ENCODE measurements at places on chromosomes 13 and 19.

GRCh38 chr19:48918801-48919247 is 14.7 kb upstream of the DHDH start:
- DNase-seq, result no peak

GRCh38 chr13:63435667-63436324 is 2020.1 kb upstream of the PCDH20 start:
- DNase-seq, result no peak

- peak; percentile 96 for DNase-seq
These were observed at the start of gene PTBP1 for GRCh38 chr19:796692-797527. Gene PTBP1, plus strand, starts transcription at chr19:797452. Its CDS starts 46 bp downstream, at chr19:797498.

GRCh38 chr19:6970443-6970842 is 50.8 kb downstream of the MBD3L2B start:
- no peak for DNase-seq

- no peak for DNase-seq
These were observed 6.6 kb upstream of the TFDP1 start for GRCh38 chr13:113577881-113578435.

DNA sequence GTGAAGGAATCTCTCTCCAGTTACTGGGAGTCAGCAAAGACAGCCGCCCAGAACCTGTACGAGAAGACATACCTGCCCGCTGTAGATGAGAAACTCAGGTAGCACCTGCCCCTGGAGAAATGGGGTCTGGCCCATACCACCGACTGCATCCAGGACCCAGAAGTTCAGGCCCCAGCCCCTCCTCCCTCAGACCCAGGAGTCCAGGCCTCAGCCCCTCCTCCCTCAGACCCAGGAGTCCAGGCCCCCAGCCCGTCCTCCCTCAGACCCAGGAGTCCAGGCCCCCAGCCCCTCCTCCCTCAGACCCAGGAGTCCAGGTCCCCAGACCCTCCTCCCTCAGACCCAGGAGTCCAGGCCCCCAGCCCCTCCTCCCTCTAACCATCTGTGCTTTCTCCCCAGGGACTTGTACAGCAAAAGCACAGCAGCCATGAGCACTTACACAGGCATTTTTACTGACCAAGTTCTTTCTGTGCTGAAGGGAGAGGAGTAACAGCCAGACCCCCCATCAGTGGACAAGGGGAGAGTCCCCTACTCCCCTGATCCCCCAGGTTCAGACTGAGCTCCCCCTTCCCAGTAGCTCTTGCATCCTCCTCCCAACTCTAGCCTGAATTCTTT is 3.0 kb downstream of the APOC2 start:
- DNase-seq, result no peak

GRCh38 chr19:40533508-40533907 is 43.2 kb upstream of the SHKBP1 start:
- no peak for DNase-seq

- no peak for DNase-seq
These were observed 1.2 kb downstream of the CIRBP start for GRCh38 chr19:1270213-1270853.

- DNase-seq, result no peak
These were observed 107.0 kb downstream of the ZNF536 start for GRCh38 chr19:30479231-30479630.

- DNase-seq, result no peak
These were observed 1729.5 kb upstream of the SPRY2 start for GRCh38 chr13:82070416-82070815.

DNA sequence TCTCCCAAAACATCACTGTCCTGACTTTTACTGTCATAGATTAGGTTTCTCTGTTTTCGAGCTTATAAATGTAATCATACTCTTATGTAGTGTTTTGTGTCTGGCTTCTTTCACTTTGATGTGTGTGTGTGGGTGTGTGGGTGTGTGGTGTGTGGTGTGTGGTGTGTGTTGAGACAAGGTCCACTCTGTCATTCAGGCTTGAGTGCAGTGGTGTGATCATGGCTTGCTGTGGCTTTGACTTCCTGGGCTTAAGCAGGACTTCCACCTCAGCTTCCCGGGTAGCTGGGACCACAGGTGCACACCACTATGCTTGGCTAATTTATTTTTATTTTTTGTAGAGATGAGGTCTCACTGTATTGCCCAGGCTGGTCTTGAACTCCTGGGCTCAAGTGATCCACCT is 59.6 kb downstream of the PDS5B start:
- no peak for DNase-seq

- DNase-seq, result no peak
These were observed 104.7 kb upstream of the TSC22D1 start for GRCh38 chr13:44680746-44681355.

GRCh38 chr19:20273376-20273775 is 106.4 kb downstream of the ZNF486 start:
- DNase-seq, result no peak

DNA sequence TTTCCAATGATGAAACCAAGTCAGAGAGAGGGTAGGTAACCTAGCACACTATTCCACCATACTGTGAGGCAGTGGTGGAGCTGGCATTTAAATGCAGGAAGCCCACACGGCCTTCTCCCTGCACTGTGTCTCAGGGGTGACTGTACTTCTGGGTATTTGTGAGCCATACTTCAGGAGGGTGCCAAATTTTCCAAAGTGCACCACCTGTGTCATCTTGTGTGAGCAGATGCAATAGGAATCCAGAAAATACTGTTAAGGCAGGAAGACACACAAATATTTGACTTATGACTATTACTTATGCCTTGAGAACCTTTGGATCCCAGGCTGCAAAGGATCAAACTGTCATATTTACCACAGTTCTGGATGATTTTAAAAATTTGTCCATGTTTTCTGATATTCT is 17.3 kb downstream of the ZNF229 start:
- no peak for DNase-seq

DNA sequence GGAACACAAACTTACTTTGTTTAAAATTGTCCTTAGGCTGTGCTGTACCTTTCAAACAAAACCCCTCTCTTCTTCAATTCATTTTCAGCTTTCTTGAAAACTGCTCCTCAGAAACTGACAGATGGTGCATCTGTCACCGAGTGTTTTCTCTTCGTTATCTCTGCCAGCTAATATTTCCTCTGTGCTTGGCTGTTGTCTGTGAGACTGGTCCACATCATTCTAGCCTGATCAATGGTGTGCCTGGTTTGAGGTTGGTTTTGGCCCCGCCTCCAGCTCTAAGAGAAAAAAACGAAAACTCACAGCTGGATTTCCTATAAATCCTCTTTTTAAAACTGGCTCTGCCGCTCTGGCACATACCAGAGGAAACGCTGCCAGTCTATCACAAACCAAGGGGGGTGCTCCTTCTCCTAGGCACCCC is 79.7 kb downstream of the STARD13 start:
- no peak for DNase-seq

- no peak for DNase-seq
These were observed 13.0 kb downstream of the OR7A5 start for GRCh38 chr19:14821937-14822336.

GRCh38 chr19:17554968-17555479 is 425 bp upstream of the COLGALT1 start:
- no peak for DNase-seq

- no peak for DNase-seq
These were observed 49.0 kb upstream of the OXGR1 start for GRCh38 chr13:97043302-97043701.

DNA sequence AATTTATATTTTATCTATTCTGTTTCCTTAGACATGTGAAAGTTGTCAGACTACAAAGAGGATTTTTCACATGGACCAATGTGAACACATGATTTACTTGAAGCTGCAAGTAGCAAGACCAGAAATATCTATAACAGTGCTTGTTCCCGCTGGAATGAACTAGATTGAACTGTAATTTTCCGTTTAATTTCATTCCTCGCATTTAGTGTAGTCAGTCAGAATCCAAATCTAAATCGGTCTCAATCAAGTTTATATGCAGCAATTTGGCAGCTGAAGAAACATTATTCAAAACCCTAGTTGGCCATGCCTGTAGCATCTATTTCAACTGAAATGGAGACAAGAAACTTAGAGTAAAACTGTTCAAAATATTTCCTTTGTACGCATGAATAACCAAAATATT is 570.7 kb upstream of the SLITRK5 start:
- no peak for DNase-seq

DNA sequence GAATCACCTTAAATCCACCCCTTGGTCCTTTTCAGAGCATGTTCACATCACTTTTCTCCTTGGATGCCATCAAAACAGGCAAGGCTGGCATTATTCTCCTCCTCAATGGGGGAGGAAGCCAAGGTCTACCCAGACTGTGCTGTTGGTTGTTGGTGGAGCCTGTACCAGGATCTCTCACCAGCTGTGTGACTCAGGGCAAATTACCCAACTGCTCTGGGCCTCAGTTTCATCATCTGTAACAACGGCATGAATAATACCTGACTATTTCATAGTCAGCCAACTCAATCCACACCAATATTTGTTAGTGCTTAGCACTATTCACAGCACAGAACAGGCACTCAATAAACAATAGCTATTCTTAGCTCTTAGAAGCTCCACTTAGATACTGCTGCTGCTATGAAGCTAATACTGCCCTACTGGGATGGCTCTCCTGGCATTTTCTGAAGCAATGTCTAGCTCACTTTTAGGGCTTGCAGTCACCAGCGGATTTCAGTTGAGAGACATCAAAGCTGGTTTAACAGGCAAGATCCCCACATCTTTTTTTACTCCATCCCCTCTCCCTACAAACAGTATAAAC is 116.9 kb downstream of the CCNA1 start:
- DNase-seq, result no peak

DNA sequence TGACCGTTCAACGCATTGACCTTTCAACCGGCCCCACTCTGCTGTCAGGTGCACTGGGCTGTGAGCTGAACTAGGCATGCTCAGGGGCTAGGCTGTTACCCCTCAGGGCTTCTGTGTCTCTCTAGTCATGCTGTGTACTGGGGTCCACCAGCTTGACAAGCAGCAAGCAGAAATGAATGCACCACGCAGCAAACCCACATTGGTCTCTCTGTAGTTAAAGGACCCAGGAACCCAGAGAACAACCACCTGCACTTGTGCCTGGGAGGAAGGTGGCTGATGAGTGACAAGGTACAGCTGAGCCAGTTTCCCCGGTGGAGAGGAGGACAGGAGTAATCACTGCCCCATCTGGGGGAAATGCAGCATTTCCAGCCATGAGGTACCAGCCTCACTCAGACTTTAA is 159.9 kb downstream of the USP12 start:
- no peak for DNase-seq

GRCh38 chr13:64482373-64482772 is 2747.8 kb downstream of the PCDH9 start:
- DNase-seq, result no peak

DNA sequence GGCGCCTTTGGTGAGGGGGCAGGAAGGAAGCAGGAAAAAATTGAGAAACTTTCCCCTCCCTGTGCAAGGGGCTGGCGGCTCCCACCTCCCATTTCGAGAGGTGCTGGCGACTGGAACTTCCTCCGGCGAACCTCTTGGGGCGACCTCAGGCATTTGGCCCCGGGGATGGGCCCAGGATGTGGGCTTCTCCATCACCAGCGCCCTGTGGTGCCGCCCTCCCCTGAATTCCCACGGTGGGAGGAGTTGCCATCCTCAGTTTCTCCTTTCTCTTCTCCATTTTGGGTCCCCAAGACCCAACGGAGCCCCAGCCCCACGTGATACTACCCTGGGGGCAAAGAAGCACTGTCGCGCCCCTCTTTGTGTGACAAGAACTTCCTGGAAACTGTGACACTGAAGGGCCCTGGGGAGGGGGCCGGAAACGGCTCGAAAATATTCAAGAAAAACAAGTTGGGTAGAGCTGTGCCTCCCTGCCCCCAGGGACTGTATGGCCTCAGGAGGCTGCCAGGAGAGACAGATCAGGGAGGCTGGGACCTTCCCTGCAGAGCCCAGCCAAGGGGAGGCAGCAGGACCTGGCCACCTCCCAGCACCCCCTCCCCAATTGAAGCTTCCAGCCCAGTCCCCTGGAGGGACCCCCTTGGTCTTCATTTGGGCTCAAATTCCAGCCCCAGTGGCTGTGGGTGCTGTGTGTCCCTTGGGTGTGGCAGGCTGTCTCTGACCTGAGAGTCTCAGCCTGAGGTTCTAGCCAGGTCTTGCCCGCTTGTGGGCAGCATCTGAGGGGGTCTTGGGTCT is 16.2 kb upstream of the AP1M2 start:
- peak; percentile 55 for DNase-seq

DNA sequence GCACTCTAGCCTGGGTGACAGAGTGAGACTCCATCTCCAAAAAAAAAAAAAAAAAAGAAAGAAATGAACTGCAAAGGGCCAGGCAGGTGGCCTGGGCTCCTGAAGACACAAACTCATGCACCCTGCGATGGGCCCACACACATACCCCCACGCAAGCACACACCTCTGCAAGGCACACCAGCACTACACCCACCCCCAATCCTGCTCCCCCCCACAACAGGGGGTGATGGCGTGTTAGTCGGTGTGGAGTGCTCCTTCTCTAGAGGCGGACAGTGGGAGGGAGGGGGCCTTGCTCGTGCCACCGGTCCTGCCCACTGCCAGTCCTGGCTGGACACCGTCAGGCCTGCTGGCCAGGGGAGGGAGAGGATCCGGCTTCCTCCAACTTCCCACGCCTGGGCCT is 1.6 kb upstream of the SLC8A2 start:
- no peak for DNase-seq

GRCh38 chr19:850221-850978 is 1.7 kb upstream of the ELANE start:
- DNase-seq, result no peak

- no peak for DNase-seq
These were observed 22.0 kb downstream of the MISP start for GRCh38 chr19:772730-773436.

DNA sequence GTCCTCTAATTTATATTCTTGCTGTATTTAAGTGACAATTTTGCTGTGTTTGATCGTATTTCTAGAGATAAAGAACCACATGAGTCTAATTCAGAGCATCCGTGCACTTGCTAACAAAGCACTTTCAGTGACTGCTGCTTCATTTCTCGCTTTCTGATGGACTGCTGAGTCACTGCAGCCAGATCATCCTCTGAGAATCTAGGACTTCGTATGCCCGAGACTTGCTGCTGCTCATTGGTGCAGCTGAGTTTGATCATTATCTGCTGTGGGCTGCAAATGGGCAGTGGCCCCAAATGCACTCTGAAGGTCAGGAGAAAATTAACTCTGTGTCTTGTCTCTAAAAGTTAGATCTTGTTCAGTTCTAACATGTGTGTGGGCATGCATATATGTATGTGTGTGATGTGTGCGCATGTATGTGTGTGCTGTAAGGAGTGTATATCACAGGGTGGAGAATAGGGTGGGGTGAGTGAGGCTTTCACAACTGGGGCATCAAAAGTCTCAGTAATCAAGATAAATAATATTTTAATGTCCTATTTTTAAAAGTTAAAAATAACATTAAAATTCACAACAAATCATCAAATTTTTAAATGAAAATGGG is 342.6 kb downstream of the MTUS2 start:
- DNase-seq, result no peak

- peak; percentile 34 for DNase-seq
These were observed 1.4 kb downstream of the PLPP2 start for GRCh38 chr19:289651-290371.

- DNase-seq, result no peak
These were observed 212.5 kb downstream of the POSTN start for GRCh38 chr13:37385956-37386670.

GRCh38 chr19:33464733-33465115 is 56.9 kb downstream of the PEPD start:
- DNase-seq, result no peak

All from T-helper 9 cell (primary cell).